Progenitor cell of endocrine pancreas (in vitro differentiated cells): ENCODE measurements at places on chromosomes 7 and 10.

- no peak for DNase-seq
These were observed 20.4 kb downstream of the FAM20C start for GRCh38 chr7:212754-213153.

DNA sequence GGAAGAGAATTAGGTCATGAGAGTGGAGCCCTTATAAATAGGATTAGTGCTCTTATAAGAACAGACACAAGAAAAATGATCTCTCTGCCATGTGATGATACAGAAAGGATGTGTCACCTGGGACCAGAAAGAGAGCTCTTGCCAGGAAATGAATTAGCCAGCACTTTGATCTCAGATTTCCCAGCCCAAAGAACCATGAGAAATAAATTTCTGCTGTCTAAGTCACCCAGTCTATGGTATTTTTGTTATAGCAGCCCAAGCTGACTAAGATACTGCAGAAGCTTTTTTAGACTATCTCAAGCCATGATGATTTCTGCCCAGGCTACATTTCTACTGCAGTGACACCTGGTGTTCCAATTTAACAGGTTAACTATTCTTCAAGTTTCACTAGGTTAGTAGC is 84.8 kb downstream of the RSU1 start:
- no peak for DNase-seq

- no peak for DNase-seq
These were observed 168.3 kb upstream of the NPY start for GRCh38 chr7:24115661-24116060.

GRCh38 chr7:1952169-1952760 is 280.5 kb downstream of the MAD1L1 start:
- DNase-seq = no peak

GRCh38 chr7:144936314-144936713 is 100.5 kb upstream of the TPK1 start:
- no peak for DNase-seq

DNA sequence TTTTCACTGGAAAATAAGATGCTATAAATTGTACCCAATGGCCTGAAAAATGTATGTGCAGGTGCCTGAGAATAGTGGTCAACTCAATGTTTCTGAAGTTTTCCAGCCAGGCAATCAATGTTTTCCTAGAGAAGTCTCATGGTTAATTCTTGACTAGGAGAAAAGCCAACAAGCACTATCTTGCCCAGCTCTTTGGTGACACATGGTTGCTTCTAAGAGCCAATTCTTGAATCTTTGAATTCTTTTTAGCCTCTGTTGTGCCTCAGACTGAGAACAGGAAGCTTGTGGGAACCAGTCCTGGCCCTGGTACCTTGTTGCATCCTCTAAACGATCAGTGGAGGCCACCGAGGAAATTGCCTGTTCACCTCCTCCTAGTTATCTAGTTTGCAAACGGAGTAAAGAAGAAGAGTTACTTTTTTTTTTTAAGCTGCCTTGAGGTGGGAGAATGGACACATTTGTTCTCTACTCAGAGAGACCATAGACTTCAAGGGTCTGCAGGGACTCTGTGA is 144.0 kb upstream of the MKLN1 start:
- DNase-seq = no peak

GRCh38 chr7:141737118-141737835 is 881 bp upstream of the SSBP1 start:
- DNase-seq = no peak
